Mesendoderm (in vitro differentiated cells): ENCODE measurements at places on chromosomes 12 and 14.
A peak's percentile ranks its signal among the peaks of the same experiment; 100 is the strongest.

DNA sequence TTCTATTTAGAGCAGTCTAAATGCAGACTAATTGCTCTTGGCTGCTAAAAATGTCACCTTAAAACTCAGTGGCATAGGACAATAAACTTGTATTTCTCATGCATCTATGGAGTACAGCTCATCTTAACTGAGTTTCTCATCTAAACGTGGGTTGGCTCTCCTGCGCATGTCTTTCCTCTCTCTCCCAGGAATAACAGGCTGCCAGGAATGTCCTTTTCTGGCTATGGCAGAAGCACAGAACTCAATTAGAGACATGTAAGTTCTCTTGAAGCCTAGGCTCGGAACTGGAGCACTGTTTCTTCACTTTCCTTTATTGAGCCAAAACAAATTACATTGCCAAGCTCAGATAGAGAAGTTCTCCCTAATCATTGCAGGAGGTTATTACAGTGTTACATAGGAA is 722.3 kb upstream of the FLRT2 start:
- DNase-seq: no peak

GRCh38 chr12:65084579-65084978 is 36.5 kb downstream of the WIF1 start:
- DNase-seq: no peak

DNA sequence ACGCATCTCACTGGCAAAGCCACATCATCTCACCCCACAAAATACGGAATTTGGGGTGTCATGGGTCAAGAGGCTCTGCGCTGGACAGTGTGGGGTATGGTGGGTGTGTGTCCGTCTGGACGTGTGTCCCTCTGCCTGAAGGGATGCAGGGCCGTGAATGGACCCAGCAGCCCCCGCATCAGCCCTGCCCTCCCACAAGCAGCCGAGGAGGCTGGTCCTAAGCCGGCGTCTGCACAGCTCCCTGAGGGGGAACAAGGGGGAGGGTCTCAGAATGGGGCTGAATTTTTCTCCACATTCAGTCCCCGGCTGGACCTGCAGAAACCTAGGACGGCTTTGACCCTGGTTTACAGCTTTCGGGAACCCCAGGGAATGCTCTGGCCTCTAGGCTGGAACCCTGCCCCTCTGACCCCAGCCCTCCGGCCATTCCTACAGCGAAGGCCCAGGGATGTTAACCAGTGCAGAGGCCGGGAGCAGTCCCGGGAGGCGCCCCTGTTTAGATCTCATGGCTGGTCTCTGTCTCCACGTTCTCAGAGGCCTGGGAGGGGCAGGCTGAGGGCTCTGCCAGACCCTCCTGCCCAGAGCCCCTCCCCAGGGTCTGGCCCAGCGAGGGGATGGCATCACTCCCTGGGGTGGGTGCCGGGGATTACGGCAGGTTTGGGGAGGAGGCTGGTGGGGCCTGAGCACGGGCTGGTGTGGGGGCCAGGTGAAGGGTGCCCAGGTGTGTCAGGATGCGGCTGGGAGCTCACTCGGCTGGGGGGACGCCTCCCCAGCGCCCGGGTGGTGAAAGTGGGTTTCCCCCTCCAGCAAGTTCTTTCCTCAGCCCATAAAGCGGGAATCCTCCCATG is 156.5 kb upstream of the C14orf180 start:
- no peak for DNase-seq

GRCh38 chr12:91877456-91878235 is 268.0 kb downstream of the BTG1 start:
- no peak for DNase-seq

DNA sequence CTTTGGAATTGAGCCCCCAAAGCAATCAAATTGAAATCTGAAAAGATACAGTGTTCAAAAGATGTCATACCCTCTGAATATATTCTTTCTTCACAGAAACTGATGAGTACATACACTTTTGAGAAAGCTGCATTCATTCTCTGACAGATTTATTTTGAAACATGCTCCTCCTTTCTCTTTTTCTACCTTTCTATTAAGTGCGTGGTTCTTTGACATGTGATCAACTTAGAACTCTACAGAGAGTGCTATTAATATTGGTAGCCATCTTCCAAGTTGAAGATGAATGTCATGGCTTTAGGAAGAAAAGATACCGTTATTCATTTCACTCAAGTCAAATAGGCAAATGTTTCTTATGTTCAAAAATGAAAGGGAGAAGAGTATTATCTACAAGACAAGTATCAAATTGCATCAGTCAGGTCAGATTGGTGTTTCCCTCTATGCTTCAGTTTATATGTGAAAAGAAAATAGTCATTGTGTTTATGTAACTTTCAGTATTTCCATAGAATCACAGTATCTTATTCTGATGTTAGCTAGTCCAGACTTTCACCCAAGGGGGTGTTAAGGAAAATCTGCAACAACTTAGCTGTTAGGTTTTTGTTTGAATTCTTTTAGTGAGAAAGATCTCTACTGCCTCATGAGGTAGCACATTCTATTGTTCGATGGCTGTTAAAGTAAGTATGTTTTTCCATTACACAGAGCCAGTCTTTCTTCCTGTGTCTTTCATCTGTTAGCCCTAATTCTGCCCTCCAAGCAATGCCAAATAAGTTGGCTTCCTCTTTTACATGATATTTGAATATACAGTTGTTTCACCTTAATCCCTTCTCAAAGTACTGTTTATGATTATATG is 55.4 kb upstream of the GARIN2 start:
- DNase-seq: peak; percentile 13
